ENCODE measurements at places on chromosomes 1 and 21.

- DNase-seq: peak; percentile 96
Measured at GRCh38 chr1:183022202-183023145, 746 bp upstream of the LAMC1 start.

DNA sequence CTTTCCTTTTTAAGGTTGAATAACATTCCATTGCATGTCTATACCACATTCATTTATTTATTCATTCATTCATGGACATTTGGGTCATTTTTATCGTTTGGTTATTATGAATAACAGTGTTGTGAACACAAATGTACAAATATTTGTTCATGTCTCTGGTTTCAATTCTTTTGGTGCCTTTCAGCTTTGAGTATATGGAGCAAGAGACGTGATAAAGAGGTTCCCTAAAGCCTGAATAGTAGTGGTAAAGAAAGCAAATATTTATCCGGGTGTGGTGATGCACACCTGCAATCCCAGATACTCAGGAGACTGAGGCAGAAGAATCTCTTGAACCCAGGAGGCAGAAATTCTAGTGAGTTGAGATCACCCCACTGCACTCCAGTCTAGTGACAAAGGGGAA lies 5.3 kb upstream of the RLF start:
- no peak for DNase-seq

DNA sequence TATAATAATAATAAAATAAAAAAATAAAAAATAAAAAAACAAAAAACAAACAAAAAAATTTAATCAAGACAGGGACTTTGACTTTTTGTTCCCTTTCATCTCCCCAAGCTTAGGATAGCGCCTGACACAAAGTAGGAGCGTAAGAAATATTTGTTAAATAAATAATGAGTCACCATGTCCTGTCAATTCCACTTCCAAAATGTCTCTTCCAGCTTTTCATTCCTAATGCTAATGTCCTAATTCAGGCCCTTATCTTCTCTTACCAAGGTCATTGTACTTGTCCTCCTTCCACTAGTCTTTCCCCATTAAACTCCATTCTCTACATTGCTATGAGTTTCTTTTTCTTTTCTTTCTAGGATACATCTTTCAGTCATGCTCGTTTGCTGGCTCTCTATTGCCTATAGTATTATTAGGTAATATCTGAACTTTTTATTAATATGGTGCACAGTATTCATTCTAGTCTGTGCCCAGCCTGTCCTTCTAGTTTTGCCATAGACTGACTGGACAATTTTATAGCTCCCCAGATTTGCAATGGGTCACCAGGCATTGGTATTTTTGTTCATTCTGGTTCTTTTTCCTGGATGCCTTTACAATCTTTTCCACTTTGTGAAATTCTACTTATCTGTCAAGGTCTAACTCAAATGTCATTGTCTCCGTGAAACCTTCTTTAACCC lies 11.4 kb downstream of the NEXN start:
- no peak for DNase-seq

DNA sequence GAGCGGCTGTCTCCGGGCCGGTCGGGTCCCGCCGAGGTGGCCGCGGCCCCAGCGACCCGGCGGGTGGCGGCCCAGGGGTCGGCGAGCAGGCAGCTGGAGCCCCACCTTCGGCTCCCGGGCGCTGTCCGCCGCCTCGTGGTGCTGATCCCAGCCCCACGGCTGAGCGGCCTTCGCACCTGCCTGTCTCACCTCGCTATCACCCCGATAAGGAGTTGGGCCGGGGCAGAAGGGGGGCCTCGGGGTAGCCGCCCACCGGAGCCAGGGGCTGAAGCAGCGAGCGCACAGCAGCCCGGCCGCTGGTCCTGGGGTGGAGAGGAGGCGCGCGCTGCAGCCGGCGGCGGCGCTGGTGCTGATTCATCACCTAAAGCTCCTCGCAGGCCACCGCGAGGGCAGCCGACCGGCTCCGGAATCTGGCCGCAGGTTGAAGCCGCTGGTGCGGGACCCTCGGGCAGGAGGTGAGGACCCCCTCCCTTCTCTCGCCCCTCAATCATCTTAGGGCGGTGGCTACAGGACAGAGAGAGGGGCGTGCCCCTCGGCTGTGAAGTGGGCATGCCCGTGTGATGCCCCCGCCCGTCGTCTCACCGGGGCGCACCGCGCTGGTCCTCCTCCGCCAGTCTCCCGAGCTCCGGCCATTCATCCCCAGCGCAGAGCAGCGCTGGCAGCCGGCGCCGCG lies 575 bp downstream of the TRIM67 start:
- peak; percentile 37 for DNase-seq

DNA sequence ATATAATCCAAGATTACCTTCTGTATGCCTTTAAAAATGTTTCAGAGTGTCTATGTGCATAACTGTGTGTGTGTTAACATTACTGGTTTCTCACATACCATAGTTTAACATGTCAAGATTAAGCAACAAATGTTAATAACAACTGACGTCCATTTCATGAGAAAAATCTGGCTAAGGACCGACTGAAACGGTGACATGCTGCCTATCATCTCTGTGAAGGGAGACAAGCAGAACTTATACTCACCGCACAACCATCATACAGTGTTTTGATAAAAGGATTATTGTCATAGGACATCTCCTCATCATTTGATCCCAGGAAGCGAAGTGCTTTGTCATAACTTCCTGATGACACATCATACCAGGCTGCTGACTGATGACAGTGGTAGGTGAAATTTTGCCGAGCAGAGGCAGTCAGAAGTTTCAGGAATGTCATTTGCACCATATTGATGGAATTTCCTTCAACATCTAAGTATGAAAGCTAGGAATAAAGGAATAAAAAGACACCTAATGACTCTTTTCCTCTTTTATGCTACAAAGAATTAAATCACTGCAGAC lies 228.8 kb downstream of the COL11A1 start:
- no peak for DNase-seq

GRCh38 chr1:162970021-162970420 lies 99.1 kb upstream of the RGS4 start:
- no peak for DNase-seq

DNA sequence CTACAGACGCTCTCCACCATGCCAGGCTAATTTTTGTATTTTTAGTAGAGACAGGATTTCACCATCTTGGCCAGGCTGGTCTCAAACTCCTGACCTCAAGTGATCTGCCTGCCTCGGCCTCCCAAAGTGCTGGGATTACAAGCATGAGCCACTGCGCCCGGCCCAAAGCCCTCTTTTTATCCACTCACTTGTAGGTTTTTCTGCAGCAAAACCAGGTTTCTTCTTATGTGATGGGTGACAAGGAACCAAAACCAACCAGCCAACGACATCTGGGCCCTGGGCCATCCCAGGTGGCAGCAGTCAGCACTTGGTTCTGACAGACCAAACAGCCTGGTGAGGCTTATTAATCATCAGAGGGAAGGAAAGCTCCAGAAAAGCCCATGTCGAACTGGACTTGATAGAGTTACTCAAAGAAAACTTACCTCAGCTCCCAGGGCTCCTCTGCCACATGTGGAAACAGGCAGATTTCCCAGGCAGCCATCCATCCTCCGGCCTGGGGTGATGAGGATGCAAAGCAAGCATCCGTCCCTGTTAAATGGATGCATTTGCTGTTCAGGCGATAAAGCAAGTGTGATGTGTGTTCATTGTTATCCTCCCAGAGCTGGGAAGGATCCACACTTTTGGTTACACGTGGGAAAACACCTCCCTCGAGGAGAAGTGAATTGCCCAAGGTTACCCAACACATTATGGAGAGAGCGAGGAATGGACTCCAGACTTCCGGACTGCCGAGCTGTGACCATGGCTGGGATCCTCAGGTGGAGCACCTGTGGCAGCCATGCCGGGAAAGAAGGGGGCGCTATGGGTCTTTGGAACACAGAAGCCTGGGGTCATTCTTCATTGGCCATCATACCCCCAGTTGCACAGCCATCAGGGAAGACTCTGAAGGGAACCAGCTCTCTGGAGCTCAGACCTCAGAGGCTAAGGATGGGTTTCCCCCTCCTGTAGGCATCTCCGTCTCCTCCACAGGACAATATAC lies 118.8 kb downstream of the HUNK start:
- no peak for DNase-seq

GRCh38 chr1:27018316-27018715 lies 5.7 kb upstream of the TENT5B start:
- DNase-seq: no peak

GRCh38 chr1:193058529-193059281 lies 455 bp downstream of the UCHL5 start:
- peak; percentile 36 for DNase-seq

DNA sequence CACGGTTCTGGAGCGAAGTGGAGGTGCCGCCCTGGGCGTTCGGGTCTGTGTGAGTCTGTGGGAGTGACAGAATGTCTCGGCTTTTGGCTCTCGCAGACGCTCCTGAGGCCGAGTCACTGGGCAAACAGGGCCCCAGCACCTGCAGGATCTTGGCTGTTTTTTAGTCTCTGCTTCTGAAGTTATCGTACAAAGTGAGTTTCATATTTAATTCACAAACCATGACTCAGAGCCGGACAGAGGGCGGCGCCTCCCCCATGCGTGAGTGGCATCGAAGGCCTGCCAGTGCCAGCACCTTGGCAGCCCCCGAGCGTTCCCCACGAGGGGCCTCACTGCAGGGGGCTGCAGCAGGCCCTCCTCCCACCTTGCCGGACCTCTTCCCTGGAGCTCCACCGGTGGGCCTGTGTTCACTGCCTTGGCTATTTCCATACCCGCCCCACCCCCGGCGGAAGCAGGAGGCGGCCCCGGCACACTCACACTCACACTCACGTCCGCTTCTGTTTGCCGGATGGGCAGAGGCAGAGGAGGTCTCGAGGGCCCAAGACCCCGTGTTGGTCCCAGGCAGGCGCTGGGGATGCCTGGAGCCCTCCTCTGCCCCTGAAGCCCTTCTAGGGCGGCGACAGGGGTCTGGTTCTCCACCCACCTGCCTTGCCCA lies 56.3 kb downstream of the MORN1 start:
- DNase-seq: no peak

DNA sequence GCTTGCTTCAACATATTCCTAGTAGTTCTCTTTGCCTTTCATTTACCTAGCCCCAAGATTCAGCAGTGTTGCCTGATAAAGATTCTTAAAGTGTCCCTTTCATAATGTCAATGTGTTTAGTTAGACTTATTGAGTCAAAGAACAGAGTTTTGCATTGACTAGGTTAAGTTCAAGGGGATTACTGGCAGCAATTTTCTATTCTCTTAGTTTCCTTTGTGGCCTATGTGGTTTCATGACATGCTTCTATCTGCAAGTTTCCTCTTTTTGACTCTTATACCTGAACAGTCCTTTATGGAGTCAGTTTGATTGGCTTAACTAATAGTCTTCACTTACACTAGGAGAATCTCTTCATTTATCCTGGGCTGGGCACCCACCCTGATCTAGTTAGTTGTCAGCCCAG lies 151.3 kb downstream of the ADGRL4 start:
- no peak for DNase-seq

- DNase-seq: no peak
Measured at GRCh38 chr1:12387641-12388040, 157.8 kb downstream of the VPS13D start.

DNA sequence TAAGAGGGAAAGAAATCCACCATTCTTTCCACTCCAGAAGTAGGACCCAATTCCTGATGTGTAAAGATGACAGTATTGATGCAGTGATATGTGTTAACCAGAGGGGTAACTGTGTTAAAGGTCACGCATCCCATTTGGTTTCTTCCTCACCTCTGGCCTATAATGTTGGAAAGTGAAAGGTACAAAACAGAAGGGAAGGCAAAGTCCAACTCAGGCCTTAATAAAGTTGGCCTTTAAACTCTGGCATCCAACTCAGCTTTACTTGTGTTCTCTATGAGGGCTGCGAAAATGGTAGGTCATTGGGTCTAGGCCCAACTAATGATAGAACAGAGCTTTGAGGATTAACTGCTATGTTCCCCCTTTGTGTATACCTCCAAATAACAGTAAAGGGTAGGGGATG lies 17.9 kb downstream of the CYP2J2 start:
- no peak for DNase-seq

DNA sequence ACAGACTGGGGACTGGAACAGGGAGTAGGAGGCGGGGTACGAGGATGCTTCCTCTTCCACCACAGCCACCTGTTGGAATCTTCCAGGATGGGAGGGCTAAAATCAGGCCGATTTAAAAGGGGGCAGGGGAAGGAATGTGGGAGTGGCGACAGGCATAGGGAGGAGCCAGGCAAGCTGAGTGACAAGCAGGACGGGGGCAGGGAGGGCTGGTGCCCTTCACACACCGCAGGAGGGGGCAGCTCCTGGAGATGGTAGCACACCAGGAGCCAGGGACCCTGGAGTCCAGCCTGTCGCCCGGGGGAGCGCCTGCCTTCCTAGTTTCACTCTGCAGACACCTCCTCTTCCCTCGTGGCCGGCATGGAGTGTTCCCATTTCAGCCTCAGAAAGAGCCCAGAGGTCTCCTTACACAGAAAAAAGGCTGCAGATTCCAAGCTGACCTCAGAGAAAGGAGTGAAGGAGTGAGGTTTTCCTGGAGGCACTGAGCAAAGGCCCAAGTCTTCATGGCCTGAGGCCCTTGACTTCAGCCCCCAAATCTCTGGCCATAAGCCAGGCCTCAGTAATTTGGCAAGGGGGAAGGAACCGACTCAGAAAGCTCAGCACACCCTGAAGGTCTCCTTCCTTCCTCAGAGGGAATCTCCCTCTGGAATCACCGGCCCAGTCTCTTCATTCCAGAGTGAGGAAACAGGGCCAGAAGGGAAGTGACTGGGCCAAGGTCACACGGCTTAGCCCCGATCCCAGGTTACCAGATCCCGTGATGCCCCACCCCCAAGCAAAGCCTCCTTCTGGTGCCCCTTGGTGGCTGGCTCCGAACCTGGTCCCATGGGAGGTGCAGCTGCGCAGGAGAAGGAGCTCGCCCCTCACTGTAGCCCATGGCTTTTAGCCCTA lies 8.1 kb downstream of the BLACAT1 start:
- no peak for DNase-seq

DNA sequence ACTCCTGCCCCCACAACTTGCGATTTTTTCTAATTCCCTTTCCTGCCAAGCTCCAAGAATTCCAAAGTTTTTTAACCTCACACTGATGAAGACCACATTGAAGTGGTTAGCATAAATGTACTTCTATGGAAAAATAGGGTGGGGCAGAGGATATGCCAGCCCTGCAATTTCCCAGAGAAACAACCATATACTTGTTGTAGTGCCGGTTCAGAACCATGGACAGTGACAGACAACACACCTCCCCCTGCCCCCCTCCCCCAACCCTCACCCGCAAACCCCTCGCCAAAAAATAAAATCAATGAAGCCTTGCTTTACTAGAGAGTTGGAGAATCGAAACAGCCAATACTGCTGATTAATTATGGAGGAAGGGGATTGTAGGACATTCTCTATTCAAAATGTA lies 109.5 kb upstream of the GRIK3 start:
- DNase-seq: no peak
